COLO829 (cell line): ENCODE measurements at places on chromosomes 2 and 18.

- DNase-seq: no peak
These were observed 138.2 kb downstream of the UBR3 start for GRCh38 chr2:169965495-169965894.

GRCh38 chr2:86065512-86065911 lies 40.2 kb downstream of the POLR1A start:
- DNase-seq: no peak

GRCh38 chr2:127107622-127107999 lies 657 bp upstream of the BIN1 start:
- DNase-seq: no peak

- DNase-seq: no peak
These were observed 167.2 kb downstream of the ANTXR1 start for GRCh38 chr2:69180227-69180626.

DNA sequence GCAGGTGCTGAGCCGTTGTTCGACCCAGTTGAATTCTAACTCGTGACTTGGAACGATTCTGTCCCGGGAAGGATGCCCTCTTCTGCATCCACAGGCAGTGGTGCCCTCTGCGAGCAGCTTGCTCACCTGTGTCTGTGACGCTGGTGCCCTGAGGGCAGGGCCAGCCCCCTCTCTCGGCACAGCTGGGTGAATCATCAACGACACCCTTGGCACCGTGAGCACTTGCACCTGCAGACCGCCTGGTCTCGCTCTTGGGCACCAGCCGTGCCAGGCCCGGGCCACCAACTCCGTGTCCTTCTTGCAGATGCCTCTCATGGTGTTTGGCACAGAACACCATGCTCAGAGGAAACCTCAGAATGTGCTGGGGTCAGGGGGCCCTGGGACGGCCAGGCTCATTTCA lies 75.0 kb downstream of the SLC66A2 start:
- no peak for DNase-seq

GRCh38 chr2:15180379-15180778 lies 380.8 kb downstream of the NBAS start:
- no peak for DNase-seq

- DNase-seq: peak; percentile 73
These were observed 13.4 kb upstream of the COPS8 start for GRCh38 chr2:237072067-237072931.

DNA sequence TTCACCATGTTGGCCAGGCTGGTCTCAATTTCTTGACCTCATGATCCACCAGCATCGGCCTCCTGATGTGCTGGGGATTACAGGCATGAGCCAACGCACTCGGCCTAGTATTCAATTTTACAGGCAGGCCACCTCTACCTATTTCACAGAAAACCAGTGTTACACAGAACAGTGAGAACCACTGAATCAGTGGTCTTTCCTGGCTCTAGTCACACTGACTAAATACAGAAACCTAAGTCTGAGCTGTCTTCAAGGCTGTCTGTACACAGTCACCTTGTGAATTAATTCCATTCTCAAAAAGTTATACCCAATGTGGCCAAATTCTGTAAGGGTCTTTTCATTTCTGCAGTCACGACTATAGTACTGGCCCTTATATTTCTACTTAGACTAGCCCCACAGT lies 3.5 kb downstream of the RNF149 start:
- no peak for DNase-seq

DNA sequence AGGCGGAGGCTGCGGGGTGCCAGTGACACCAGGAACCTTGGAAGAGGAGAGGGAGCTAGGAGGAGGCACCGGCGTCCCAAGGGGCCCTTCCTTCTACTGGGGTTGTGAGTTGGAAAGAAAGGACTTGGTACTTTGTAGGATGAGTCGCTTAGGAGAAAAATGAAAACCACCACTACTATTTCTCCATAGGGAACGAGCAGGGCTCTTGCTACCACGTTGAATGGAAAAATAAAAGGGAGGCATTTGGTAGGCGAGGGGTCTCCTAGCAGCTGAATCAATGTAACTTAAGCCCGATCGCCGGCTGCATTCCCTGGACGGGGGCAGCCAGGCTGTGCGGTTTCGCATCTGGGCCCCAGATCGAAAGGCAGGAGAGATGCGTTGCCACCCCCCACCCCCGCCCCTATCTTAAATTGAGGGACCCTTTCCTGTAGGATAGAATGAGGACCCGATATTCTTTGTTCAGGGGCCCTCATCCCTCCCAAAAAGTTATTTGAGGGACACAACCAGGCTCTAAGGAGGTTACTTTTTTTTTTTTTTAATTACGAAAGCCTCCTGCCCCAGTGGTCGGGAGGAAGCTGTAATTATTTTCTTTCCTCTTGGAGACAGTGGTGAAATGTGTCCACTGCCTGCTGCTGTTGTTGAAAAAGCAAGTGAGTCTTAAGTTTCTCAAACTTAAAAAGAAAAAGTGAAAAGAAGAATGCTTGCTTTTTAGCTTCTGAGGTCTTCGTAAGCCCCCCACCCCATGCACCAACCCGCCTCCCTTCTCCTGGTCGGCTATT lies 1.3 kb downstream of the IGFBP2 start:
- no peak for DNase-seq

DNA sequence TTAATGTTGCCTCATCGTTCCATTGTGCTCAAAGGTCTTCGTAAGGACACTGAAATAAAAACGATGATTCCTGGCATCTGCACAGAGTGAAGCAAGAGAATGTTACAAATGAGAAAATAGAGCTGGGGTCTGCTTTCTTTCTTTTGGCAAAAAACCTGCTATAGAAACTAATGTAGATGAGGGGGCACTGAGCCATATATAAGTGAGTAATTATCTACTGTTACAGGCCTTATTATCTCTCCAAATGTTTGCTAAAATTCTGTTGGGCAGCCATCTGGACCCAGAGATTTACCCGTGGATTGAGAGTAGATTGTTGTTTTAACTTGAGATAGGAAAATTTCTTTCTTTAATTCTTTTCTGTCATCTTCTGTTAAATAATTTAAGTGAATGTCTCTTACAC lies 472.5 kb upstream of the PIK3C3 start:
- no peak for DNase-seq

DNA sequence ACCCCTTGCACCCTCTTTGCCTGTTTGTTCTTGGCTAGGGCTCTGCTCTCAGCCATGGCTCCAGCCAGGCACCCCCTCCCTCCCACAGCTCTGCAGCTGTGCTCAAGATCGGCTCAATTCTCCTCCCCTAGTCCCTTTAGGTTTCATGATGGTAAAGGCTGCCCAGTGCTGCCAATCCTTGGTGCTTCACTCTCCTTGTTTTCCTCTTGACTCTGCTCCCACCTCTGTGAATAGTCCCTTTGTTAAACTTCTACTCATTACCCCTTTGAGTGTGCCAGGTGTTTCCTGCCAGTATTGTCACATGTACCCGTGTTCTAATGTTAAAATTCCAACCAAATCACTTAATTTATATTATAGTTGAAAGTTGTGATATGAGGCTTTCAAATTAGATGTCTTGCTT lies 101.0 kb upstream of the CERS6 start:
- peak; percentile 56 for DNase-seq

- no peak for DNase-seq
These were observed 50.7 kb upstream of the RNU4ATAC start for GRCh38 chr2:121479882-121480522.

- no peak for DNase-seq
These were observed 47.0 kb upstream of the AP1S3 start for GRCh38 chr2:223884399-223884798.

- DNase-seq: no peak
These were observed 45.9 kb upstream of the ITGA4 start for GRCh38 chr2:181411105-181411849.

DNA sequence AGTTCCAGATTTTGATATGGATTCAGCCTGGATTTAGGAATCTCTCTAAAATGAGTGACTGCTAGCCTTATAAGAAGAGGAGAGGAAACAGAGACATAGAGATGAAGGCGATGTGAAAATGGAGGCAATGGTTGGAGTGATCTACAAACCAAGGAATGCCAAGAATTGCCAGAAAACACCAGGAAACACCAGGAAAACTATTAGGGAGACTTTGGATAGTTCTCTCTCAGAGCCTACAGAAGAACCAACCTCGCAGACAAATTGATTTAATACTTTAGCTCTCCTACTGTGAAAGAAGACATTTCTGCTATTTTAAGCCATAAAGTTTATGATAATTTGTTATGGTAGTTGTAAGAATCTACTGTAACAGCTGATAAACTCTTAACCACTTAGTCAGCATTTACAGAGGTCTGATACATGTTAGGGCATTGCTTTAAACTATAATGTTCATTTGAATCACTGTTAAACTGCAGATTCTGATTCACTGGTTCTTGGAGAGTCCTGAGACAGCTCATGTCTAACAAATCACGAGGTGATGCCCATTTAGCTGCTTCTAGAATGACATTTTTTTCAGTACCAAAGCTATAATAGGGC lies 1702.6 kb upstream of the LRRTM1 start:
- no peak for DNase-seq

- DNase-seq: no peak
These were observed 128.0 kb upstream of the CCDC150 start for GRCh38 chr2:196511258-196512168.

GRCh38 chr2:196101325-196101991 lies 32.8 kb upstream of the DNAH7 start:
- DNase-seq: no peak

GRCh38 chr18:59927246-59927825 lies 27.5 kb downstream of the PMAIP1 start:
- DNase-seq: no peak

- no peak for DNase-seq
These were observed 39.7 kb downstream of the HS6ST1 start for GRCh38 chr2:128279009-128279408.

DNA sequence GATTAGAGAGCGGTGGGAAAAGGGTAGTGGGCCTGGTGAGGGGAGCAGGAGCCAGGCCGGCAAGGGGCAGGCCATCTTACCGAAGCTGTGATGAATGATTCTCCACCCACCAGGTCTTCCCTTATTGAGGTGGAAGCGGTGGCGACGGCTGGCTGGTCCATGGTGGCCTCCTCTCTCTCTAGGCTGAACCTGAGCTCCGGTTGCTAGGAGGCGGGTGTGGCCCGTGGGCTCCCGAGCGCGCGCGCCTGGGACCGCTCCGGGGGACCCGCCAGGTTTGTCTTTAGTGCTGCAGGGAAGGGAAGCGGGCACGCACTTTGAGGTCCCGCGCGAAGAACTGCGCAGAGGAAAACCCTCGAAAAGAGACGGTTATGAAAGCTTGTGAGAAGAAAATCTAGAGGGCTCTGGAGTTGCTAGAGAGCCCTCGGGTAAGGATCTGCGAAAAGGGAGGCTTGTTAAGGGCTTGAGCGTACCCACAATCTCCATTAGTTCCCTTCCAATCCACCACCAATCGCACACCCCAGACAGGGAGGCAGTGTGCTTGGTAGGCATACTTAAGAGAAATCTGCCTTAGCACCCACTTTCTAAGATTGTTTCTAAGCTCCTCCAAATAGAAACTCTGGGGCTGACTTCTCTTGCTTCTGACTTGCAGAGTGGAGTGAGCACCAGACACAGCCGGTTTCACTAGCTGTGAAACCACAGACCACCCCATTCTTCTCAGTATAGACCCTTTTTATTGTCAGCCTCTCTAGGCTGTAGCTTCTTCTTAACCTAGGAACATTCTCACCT lies at the start of gene STPG4:
TSS of gene STPG4 (minus strand) at position 218 of the 786 bp plus-strand sequence. CDS start at position 161, 57 bp downstream.
- no peak for DNase-seq

GRCh38 chr18:13435586-13436333 lies 217.2 kb downstream of the LDLRAD4 start:
- peak; percentile 11 for DNase-seq

GRCh38 chr2:166361351-166362153 lies 14.2 kb downstream of the SCN9A start:
- DNase-seq: peak; percentile 26

DNA sequence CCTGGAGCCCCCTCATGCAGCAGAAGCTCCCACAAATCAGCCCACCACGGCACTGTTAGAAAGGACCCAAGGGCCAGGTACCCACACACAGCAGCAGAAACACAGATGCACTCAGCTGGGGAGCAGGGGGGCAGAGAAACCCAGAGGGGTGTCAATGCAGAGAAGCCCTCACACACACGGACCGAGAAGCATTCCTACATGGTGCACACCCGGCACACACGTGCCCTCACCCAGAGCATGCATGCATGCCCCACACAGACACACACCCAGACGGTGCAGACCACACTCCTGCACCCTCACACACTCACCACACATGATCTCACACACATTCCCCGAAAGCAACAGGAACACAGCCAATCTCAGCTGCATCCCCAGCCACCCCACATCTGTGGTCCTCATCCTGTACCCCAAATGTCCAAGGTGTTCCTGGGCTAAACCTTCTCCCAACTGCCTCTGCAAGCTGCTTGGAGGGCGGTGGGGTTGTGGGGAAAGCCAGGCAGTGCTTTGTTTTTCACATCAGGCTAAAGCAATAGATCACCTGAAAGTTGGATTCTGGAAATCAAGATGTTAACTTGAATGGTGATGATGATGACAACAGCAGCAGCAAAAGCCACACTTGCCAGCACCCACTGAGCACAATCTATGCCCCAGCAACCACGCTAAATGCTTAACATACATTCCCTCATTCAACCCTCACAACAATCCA lies 102.3 kb downstream of the ZFP36L2 start:
- no peak for DNase-seq

DNA sequence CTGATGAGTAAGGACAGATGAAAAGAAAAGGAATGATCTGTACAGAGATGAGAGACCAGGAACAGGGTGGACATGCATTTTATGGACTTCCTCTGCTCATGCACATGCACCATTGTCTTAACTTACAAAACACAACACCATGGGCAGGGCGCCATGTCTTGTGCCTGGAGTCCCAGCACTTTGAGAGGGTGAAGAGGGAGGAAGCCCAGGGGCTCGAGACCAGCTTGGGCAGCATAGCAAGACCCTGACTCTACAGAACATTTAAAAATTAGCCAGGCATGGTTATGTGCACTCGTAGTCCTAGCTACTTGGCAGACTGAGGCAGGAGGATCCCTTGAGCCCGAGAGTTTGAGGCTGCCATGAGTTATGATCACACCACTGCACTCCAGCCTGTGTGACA lies 86.9 kb downstream of the ZFP36L2 start:
- no peak for DNase-seq

GRCh38 chr2:182870227-182870626 lies 3.8 kb upstream of the FRZB start:
- no peak for DNase-seq

DNA sequence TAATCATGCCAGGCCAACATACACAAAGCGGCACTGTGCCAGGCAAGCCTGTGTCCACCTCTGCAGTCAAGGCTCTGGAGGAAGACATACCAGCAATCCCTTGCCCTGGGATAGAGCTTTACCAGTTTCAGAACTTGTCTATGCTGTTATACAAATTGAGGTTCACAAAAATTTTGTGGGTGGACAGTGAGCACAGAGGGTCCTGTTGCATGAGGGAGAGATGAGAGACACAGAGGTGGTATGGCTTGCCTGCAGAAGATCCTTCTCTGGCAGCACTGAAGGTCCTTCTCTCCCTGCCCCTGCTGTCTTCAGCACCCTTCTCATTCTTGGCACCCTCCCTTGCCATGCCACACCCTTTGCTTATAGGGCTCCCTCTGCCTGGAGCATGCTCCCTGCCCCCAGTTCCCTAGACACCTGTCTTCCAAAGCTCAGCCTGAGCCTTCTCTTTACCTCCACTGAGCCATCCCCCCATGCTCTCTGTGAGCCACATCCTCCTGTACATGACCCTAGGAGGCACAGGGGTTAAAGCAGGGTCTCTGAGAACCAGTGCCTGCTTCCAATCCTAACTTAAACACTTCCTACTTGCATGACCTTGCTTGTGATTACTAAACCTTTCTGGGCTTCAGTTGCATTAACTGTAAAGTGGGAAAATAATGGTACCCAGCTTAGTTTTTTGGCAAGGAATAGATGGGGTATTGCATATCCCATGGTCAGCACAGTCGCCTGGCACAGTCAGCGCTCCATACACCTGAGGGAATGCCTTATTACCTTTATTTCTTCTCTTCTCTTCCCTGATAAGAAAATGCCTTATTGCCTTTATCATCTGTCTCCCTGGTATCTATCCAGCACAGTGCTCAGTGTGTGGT lies 857 bp downstream of the FABP1 start:
- DNase-seq: no peak
